ENCODE measurements at places on chromosomes 3 and 15.

GRCh38 chr3:44111482-44111881 lies 130.2 kb upstream of the TOPAZ1 start:
- no peak for DNase-seq

- DNase-seq = no peak
Measured at GRCh38 chr15:79981831-79982455, 10.9 kb upstream of the BCL2A1 start.

GRCh38 chr15:31236184-31237042 lies 90.2 kb upstream of the KLF13 start:
- DNase-seq = no peak

GRCh38 chr3:32198714-32199113 lies 39.8 kb upstream of the CMTM8 start:
- no peak for DNase-seq

DNA sequence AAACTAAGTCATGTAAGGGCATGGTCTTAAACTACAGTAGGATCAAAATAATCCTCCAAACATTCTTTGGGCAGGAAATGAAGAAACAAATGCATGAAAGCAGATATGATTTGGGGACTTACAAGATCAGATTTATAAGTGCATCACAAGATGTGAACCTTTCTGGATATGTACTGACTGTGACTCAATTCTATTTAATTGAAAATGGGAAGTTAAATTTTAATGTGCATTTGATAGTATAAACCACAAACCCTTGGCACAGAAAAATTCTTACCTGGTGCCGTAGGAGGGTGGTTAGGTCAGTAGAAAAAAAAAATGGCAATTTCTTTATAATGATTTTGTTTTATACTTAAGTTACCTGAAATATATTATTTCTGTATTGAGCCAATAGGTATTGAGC lies 262.5 kb upstream of the TGFBR2 start:
- no peak for DNase-seq

- DNase-seq = no peak
Measured at GRCh38 chr15:98547741-98548138, 100.6 kb upstream of the IGF1R start.
